Activated naive CD8-positive, alpha-beta T cell treated with anti-CD3 and anti-CD28 coated beads, Interleukin-2, amount 10 ng/mL, durations not matched to agents 7 days and 5 days (primary cell): ENCODE measurements at places on chromosomes 5 and 9. TPM values are rescaled to one million over a fixed set of nuclear protein-coding genes. Genes with fewer than 3 reads are reported as not detected.

SHOC1 gene
- total RNA-seq, result not detected

OR1Q1 gene
- not detected for total RNA-seq

GRCh38 chr5:149687486-149688168 lies 42.5 kb upstream of the PPARGC1B start:
- H3K27ac ChIP-seq, result no peak overlapping the region
- H3K27me3 ChIP-seq, result peaks cover 43% of the 10 kb centered on the region
- H3K4me3 ChIP-seq, result no peak overlapping the region
- H3K4me1 ChIP-seq, result no peaks in the 10 kb centered on the region
- DNase-seq, result no peak
- H3K36me3 ChIP-seq, result no peaks in the 10 kb centered on the region

GRCh38 chr5:81290146-81290545 lies 11.2 kb upstream of the ZCCHC9 start:
- H3K27ac ChIP-seq, result no peak overlapping the region
- H3K36me3 ChIP-seq, result peaks cover 39% of the 10 kb centered on the region
- peaks cover 16% of the 10 kb centered on the region for H3K4me1 ChIP-seq
- H3K4me3 ChIP-seq, result no peak overlapping the region

MEGF10 gene
- total RNA-seq, result not detected

GRCh38 chr9:101711330-101711941 lies 27.0 kb downstream of the GRIN3A start:
- no peaks in the 10 kb centered on the region for H3K4me1 ChIP-seq
- no peak overlapping the region for H3K27ac ChIP-seq
- H3K27me3 ChIP-seq, result peaks cover 12% of the 10 kb centered on the region
- no peaks in the 10 kb centered on the region for H3K36me3 ChIP-seq

- no peaks in the 10 kb centered on the region for H3K4me1 ChIP-seq
- no peak overlapping the region for H3K27ac ChIP-seq
- DNase-seq, result no peak
These were observed 3.6 kb upstream of the PALM2AKAP2 start for GRCh38 chr9:109776391-109776790.

PAX5 gene
- total RNA-seq, result 1.1 TPM

MARCOL gene
- not detected for total RNA-seq

DNA sequence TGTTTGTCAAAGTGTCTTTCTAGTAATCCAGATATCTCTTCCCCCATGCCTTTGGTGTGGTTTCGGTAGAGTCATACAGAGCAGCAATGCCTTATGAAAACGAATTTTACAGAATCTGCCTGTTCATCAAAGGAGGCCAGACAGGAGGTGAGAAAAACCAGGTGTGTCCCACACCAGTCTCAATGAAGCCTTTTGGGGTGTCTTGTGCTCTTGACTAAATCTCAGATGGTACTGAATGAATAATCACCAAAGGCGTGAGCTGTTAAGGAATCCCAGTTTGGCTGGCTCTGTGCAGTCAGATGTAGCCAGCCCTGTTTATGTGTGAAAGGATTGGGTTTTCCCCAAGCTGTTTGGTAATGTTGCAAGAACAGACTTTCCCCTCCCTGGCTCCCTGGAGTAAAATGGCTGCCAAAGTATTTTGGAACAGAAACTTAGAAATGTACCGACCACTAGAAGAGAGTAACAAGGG lies 70.8 kb upstream of the CDKN2B start:
- H3K27me3 ChIP-seq, result no peaks in the 10 kb centered on the region
- H3K4me3 ChIP-seq, result peak overlapping the region; percentile 71
- DNase-seq, result peak; percentile 42
- H3K27ac ChIP-seq, result peak overlapping the region; percentile 98
- H3K4me1 ChIP-seq, result peaks cover 55% of the 10 kb centered on the region

PKN3 gene
- total RNA-seq, result 9.6 TPM

TMEM215 gene
- not detected for total RNA-seq

KCNV2 gene
- total RNA-seq, result not detected

FOXI1 gene
- not detected for total RNA-seq

KCNMB1 gene
- not detected for total RNA-seq

DNA sequence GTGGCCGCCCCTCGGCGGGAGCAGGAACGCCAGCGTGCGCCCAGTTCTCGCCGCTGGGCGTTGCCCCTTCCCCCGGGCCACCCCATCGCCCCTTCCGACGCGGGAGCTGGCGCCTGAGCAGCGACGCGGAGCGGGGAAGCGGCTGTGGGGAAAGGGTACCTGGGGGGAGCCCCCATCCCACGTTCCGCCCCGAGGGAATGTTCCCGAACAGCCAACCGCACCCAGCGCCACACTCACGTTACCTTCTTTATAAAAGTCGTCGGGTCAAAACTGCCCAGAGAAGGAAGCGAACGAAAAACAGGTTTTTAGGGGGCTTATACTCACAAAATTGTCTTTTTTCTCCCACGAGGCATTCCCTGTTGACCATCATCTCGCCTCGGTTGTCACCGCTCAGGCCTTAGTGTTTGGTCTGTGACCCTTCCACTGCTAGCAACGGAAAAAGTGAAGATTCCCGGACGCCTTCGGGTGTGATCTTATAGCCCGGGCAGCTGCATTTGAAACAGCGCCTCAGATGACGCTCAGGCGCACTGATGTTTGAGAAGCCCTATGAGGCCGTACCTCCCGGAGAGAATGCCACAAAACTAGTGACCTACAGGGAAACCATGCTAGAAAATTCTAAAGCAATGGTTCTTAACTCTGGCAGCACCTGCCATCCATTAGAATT lies 475 bp upstream of the GOLM1 start:
- peak overlapping the region; percentile 77 for H3K27ac ChIP-seq
- H3K36me3 ChIP-seq, result no peaks in the 10 kb centered on the region
- peaks cover 63% of the 10 kb centered on the region for H3K27me3 ChIP-seq
- DNase-seq, result no peak
- peak overlapping the region; percentile 94 for H3K4me3 ChIP-seq
- H3K4me1 ChIP-seq, result peaks cover 13% of the 10 kb centered on the region

ENHO gene
- not detected for total RNA-seq

DNA sequence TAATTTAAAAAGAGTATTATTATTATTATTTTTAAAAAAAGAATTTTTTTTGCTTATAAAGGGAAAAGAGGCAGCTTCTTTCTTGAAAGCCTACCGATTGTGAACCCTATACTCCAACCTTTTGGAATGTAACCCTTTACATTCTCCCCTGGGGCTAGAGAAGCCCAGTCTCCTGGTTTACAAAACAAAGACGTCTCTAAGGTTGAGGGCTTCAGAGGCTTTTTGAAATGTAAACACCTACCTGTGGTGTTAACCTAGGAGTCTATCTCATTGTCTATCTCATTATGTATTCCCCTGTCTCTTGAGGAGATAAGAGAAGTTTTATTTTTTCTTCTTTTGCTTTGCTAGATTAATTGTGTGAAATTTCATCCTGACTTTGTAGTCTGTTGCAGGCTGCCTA lies 4.7 kb downstream of the TNFSF8 start:
- peak overlapping the region; percentile 6 for H3K27ac ChIP-seq
- peaks cover 67% of the 10 kb centered on the region for H3K4me1 ChIP-seq
- peak overlapping the region; percentile 71 for H3K4me3 ChIP-seq

DNA sequence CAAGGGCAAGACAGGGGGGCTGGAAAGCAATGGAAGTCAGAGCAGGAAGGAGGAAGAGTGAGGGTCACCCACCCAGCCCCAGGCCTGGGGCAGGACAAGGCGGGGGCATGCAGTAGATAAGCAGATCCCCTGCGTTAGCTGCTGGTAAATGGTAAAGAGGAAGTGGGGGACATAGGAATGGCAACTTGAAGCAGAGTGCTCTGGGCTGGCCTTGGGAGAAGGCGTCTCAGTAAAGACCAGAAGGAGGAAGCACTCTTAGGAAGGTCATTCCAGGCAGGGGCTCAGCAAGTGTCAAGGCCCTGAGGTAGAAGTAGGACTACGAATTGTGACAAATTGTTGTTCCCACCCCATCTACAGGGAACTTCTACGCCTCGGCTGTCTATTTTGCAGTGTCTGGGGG lies 15.1 kb downstream of the TCOF1 start:
- peaks cover 5% of the 10 kb centered on the region for H3K4me1 ChIP-seq
- H3K27ac ChIP-seq, result no peak overlapping the region
- H3K27me3 ChIP-seq, result no peaks in the 10 kb centered on the region

DNA sequence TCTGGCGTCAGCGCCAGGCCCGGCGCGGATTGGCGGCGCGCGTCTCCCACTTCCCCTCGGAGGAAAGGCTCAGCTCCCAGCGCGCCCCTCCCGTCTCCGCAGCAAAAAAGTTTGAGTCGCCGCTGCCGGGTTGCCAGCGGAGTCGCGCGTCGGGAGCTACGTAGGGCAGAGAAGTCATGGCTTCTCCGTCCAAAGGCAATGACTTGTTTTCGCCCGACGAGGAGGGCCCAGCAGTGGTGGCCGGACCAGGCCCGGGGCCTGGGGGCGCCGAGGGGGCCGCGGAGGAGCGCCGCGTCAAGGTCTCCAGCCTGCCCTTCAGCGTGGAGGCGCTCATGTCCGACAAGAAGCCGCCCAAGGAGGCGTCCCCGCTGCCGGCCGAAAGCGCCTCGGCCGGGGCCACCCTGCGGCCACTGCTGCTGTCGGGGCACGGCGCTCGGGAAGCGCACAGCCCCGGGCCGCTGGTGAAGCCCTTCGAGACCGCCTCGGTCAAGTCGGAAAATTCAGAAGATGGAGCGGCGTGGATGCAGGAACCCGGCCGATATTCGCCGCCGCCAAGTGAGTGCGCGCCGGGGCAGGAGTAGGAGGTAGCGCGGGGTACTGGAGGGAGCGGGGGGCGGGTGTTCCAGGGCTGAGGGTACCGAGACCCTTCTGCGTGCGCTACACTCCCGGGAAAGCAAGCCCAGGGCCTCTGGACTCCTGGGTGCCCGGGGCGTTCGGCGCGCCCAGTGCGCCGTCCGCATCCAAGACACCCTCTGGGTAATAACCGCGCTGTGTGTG lies at the start of gene MSX2:
Gene MSX2 (plus strand): TSS at position 99 of the 777 bp plus-strand sequence. CDS start 78 bp downstream, at position 177.
- peak within 1 kb of the TSS; percentile 80 for H3K4me3 ChIP-seq
- peaks cover 91% of the 10 kb centered on the region for H3K27me3 ChIP-seq
- peak; percentile 37 for DNase-seq
- H3K4me1 ChIP-seq, result peaks cover 7% of the 10 kb centered on the region
- peaks cover 6% of the 10 kb centered on the region for H3K36me3 ChIP-seq

GCNT4 gene
- total RNA-seq, result 6.0 TPM

URM1 gene
- 60.7 TPM for total RNA-seq

GABRA1 gene
- total RNA-seq, result not detected

GRCh38 chr9:109383356-109383755 lies 62.5 kb upstream of the EPB41L4B start:
- H3K4me3 ChIP-seq, result no peak overlapping the region
- no peak for DNase-seq
- H3K36me3 ChIP-seq, result no peaks in the 10 kb centered on the region
- H3K4me1 ChIP-seq, result peaks cover 3% of the 10 kb centered on the region
- H3K27ac ChIP-seq, result no peak overlapping the region

NEUROG1 gene
- not detected for total RNA-seq

CDH18 gene
- not detected for total RNA-seq

ZNF474 gene
- not detected for total RNA-seq

DNA sequence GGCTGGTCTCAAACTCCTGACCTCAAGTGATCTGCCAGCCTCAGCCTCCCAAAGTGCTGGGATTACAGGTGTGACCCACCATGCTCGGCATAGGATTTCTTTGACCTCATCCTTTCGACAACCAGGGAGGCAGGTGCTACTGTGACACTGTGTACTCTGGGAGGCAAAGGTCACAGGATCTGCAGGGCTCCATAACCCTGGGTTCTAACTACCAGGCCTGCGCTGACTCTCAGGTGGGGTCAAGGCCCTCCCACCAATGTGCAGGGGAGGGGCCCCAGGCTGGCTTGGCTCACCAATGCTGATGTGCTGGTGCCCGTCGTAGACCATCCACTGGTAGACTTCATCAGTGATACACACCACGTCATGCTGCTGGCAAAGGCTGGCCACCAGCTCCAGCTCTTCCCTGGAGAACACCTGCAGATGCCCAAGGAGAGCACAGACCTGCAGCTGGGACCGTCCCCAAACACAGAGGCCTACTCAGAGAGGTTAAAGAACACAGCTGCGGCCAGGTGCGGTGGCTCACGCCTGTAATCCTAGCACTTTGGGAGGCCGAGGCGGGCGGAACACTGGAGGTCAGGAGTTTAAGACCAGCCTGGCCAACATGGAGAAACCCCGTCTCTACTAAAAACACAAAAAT lies 7.0 kb upstream of the SPOUT1 start:
- H3K4me1 ChIP-seq, result no peaks in the 10 kb centered on the region
- no peak overlapping the region for H3K4me3 ChIP-seq
- H3K27ac ChIP-seq, result no peak overlapping the region
- DNase-seq, result no peak

GRCh38 chr9:96565671-96566497 lies 53.8 kb downstream of the CDC14B start:
- H3K27ac ChIP-seq, result no peak overlapping the region
- no peaks in the 10 kb centered on the region for H3K36me3 ChIP-seq
- DNase-seq, result no peak
- peak overlapping the region; percentile 81 for H3K4me3 ChIP-seq

DNA sequence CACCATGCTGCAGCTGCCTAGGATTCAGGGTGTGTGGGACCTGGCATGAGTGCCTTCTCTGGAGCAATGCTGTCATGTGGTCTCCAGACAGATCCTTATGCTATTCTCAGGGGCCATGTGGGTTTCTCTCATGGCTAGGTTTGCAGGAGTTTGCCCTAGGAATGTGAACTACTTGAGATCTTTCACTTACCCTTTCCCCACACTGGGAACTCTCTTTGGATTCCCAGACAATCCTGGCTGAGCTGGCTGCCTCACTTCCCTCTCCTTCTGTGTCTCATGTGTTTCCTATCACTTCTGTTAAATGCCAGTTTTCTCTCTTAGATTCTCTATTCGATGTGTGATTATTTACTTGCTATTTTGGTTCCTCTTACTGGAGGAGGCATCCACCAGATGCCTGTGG lies 270.2 kb upstream of the RASA1 start:
- no peaks in the 10 kb centered on the region for H3K36me3 ChIP-seq
- no peak overlapping the region for H3K27ac ChIP-seq
- H3K4me1 ChIP-seq, result no peaks in the 10 kb centered on the region

SYK gene
- 0.82 TPM for total RNA-seq

GRM6 gene
- not detected for total RNA-seq

DNA sequence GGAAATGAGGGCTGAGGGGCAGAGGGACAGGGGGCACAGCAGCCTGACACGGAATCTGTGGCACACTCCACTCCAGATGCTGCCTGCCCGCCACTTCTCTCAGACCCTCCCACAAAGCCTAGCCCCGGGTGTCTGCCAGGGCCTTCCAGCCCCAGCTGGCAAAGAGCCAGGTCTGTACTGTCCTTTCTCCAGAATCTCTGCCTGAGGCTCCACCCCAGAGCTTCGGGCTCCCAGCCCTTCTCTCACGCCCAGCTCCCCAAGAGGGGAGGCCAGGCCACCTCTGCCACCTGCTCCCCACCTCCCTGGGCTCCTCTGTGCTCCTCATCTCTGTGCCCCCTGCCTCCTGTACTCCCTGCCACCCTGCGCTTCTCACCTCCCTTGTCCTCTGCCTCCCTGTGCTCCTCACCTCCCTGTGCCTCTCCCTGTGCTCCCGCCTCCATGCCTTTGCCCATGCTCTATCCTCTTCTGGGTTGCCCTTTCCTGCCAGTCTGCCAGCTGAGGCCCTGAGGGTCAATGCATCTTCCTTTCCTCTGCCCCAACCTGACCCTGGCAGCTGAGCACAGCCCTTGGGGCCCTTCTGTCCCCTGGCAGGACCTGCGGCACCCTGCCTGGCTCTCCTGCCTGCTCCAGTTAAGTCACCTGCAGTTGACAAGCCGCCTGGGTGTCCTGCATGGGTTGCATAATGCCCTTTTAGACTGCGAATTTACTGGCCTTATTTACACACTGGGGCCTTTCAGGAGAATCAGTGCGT lies 36.4 kb downstream of the RASGEF1C start:
- H3K27ac ChIP-seq, result no peak overlapping the region
- H3K27me3 ChIP-seq, result no peaks in the 10 kb centered on the region
- DNase-seq, result no peak
- H3K4me1 ChIP-seq, result no peaks in the 10 kb centered on the region
